NCI-H1105 (cell line): ENCODE measurements at places on chromosomes 2 and 18.

GRCh38 chr2:128374711-128375413 lies 56.2 kb upstream of the HS6ST1 start:
- no peak for DNase-seq

- DNase-seq = peak; percentile 7
These were observed 430.2 kb upstream of the PIK3C3 start for GRCh38 chr18:41524674-41525470.

- no peak for DNase-seq
These were observed 3.4 kb downstream of the GEN1 start for GRCh38 chr2:17757321-17757720.

DNA sequence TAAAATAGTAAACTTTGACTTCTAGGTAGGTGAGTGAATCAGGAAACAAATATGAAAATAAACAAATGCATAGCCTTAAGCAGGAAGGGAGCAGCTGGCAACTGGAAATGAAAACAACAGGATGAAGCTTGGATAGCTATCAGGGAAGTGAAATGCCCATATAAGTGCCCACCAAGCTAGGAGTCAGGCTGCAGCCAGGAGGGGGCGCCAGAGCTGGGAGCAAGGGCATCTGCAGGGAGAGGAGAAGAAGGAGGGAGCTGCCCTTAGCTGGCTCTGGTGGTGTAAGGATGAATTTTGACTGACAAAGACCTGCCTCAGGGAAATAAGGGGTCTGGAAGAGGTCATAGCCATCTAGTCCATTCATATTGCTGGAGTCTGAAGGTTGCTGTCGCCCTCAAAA lies 298.3 kb downstream of the TDRD15 start:
- no peak for DNase-seq

GRCh38 chr2:199404841-199405240 lies 52.9 kb downstream of the SATB2 start:
- no peak for DNase-seq

GRCh38 chr2:164934401-164935117 lies 20.8 kb downstream of the SLC38A11 start:
- DNase-seq = no peak

DNA sequence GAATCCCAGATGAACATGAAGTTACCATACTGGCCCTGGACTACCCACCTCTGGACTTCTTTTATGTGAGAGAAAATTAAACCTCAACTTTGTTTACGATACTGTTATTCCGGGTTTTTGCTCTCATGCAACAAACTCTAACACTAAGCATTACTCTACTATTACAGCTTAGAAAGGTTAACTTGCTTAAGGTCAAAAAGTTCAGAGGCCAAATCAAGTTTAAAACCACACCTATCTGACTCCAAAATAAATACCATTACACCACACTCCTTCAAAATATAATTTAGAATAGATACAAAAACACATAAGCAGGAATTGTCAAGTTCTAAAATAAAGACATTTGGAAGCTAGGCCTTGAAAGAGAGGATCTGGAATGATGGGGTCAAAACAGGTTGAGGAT lies 75.0 kb downstream of the DTNB start:
- DNase-seq = no peak

GRCh38 chr2:169739351-169739750 lies 5.7 kb downstream of the KLHL23 start:
- no peak for DNase-seq

DNA sequence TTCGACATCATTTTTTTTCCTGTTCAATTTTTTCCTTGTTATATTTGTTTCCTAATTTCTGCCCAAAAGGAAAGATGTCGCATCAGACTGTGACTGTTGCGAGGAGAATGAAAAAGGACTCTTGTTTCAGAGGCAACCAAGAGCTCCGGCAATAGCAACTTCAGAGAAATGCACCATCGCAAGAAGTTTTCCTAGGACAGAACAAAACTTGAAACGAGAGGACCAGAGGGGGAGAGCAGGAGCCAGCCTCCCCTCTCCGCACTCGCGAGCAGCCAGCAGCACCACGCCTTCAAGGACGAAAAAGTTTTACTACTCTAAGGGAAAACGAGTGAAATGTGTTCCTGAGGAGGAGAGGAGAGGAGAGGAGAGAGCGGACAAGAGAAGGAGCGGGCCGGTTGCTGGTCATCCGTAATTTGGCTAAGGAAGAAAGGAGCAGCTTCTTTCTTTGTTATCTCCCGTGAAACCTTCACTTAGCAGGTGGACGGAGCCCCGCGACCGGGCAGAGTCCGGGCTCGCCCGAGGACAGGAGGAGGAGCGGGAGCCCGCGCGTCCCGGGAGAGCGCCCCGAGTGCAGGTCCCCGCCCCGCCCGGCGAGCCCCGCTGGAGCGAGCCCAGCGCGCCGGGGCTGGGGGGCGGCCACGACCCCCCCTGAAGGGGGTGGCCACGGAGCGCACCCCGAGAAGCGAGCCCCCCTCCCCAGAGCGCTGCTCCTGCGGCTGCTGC lies 744 bp downstream of the POU3F3 start:
- DNase-seq = peak; percentile 15

DNA sequence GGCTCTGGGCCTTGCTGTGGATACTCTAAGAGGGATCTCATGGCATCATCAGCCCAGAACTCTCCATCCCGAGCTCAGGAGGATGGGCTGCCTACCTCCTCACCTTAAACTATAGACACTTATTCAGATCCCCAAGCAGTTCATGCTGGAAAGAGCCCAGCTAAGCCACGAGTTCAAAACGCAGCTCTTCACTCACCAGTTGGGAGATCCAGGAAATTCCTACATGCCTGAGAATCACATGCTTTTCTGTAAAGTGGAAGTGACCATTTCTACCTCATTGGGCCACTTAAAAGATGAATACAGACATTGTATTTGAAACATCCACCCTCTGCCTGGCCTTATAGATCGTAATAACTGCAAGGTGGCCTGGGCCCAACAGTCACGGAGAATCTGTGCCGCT lies 6.6 kb downstream of the ATOH8 start:
- no peak for DNase-seq

DNA sequence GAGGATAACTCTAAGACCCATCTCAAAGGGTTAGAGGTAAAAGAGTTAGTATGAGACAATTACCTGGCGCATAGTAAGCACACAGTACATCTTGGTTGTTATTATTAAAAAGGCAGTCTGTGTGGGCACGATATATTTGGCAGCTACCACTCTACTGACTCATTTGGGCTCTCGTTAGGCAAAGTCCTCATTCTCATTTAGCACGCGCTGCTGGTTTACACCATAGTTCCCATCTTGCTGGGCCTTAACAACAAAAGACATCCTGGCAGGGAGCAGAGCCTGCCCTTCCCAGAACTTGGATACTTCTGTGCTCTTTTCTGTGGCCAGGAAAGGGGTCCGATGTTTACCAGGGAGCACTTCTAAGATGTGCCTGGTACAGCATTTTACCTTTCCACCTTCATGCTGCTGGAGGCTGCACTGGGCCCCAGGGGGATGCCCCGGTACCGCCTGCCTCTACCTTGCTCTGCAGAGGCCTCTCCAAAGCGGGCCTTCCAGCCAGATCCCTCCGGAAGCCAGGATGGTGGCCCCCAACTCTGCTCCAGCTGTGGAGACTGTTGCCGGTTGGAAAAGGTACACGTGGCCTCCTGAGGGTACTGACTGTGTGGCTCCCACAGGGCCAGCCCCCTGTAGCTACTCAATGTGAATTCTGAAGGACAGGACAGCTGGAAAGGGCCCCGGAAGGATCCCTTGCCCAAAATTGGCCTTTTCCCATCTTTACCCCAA lies 15.0 kb downstream of the GLI2 start:
- DNase-seq = no peak

GRCh38 chr2:200159829-200160781 lies 146.4 kb upstream of the SPATS2L start:
- no peak for DNase-seq

DNA sequence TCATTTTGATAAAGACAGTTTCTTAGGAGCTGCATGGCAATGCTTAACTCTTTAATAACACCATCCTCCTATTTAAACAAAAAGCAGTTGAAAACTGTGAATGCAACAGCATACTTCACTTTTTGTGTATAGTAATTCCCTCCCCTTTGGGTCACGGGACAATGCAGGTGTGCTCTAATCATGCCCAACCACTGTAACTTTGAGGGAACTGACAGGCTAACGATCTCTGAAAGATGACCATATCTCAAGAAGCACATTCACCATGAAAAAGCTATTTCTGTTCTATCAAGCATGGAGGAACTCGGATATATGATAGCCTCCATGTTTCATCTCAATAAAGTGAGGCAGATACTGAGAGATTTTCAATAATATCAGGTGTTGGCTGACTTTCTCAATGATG lies 81.1 kb upstream of the CD226 start:
- no peak for DNase-seq

DNA sequence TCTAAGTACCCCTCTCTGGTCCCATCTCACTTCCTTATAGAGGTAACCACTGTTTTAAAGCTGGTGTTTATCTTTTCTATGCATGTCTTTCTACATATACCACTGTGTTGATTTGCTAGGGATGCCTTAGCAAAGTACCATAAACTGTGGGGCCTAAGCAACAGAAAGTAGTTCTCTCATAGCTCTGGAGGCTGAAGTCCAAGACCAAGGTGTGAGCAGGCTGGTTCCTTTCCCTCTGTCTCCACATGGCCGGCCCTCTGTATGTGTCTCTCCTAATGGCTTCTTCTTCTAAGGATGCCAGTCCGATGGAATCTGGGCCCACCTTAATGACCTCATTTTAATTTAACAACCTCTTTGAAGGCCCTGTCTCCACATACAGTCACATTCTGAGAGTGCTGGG lies 40.8 kb upstream of the ROCK2 start:
- DNase-seq = no peak

- no peak for DNase-seq
These were observed 421.4 kb downstream of the NCKAP5 start for GRCh38 chr2:133146893-133147292.

DNA sequence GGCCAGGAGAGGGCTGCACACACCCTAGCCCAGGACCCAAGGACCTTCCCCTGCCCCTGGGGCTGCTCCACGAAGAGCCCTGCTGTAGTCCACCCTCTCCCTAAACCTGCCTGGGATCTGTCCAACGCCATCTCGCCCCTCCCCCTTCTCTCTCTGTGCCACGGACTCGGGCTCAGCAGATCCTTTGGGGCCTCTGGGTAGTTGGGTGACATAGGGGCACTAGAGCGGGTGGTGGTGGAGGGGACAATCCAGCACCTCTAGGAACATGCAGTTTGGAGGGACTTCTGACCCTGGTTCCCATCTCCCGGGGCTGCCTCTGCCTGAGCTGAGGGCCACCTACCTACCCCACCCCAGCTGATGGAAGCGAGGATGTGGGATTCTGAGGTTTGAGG lies 7.3 kb upstream of the CRYBA2 start:
- no peak for DNase-seq

GRCh38 chr2:3264010-3264744 lies 113.4 kb downstream of the EIPR1 start:
- DNase-seq = no peak

GRCh38 chr2:203756161-203756560 lies 49.7 kb downstream of the CD28 start:
- no peak for DNase-seq

GRCh38 chr18:6659963-6660725 lies 69.4 kb upstream of the ARHGAP28 start:
- DNase-seq = no peak

GRCh38 chr2:36408198-36408703 lies 52.7 kb downstream of the CRIM1 start:
- no peak for DNase-seq

DNA sequence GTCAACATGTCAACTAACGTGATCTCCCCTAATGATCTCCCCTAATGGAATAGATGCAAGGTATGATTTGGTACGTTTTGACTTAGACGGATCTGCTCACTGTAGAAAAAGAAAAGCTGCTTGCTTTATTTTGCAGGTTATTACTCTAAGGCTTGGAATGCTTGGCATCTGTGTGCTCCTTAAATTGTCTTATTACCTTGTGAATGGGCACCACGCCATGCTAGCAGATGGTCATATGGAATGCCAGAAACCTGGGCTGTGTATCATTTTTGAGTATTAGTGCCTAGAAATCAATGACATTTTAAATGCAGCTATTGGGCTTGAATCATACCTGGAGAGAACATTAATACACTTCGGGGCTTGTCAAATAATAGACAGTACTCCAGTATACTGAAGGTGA lies 16.5 kb upstream of the FIGN start:
- DNase-seq = no peak

DNA sequence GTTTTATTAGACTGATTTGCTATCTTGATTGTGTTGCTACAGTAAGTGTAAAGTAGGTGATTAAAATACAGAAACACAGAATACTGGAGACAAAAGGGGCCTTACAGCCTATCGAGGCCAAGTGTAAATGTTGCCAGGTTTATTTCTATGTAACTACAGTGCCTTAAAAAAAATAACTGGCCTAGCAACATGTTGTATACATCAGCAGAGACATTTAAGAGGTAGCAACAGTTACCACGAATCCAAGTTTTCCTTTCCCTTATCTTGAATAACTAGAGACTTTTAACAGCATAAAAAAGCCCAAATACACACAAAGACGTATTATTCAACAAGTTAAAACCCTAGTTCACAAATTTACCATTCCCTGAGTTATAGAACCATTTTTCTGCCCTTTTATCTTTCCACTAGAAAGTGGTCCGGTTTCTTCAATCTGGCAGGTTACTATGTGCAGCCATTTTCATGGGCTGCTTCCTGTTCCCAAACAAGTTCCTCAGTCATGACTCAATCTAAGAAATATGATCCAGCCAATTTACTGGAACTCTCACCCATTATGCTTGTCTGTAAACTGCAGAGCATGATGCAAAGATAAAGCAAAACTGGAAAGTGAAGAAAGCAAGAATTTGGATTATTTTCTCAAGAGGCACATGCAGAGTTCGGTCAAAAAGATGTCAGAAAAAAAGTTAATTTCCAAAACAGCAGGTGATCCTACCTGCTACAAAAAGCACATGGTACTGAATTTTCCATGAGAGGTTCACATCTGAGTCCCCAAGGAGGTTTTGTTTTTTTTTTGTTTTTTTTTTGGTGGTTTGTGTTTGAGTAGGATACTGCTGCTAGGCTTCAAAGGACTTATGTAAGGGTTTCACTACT lies 22.2 kb downstream of the NFE2L2 start:
- DNase-seq = no peak

DNA sequence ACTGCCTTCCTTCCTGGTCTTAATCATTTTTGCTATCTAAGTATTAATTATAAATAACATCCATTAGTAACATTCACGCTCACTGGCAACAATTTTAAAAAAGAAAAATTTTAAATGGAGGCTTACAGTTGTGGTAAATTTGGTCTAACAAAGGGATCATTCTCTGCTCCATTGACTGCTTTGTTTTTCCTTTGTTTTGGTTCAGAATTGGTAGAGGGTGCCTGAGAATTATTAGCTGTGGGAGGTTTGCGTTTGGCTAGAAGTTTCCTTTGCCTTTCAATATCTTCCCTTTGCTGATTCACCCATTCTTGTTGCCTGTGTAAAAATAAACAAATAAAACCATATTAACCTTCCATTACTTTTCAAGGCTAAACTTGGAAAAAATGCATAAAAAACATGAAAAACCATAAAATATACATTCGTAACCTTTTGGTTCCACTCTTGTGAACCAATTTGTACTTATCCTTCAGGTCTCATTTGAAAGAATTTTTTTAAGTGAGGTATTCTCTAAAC lies 114.6 kb downstream of the TLK1 start:
- DNase-seq = no peak

DNA sequence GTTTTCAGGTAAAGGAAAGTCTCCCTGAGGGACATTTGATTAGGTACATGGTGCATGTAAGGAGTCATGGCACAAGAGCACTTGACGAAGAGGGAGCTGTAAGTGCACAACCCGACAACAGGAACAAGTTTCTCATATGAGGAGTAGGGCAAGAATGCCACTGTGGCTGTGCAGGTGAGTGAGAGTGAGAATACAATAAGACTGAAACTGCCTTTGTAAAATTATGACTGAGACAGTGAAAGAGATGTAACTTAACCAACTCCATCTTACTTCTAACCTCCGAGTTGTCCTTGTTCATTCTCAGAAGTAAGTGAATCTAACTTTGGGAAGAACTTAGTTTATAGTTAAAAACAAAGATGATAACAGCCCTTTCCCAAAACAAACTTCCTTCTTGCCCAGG lies 1025.8 kb upstream of the CNTNAP5 start:
- DNase-seq = no peak
